ENCODE measurements at places on chromosomes 1 and 21.

DNA sequence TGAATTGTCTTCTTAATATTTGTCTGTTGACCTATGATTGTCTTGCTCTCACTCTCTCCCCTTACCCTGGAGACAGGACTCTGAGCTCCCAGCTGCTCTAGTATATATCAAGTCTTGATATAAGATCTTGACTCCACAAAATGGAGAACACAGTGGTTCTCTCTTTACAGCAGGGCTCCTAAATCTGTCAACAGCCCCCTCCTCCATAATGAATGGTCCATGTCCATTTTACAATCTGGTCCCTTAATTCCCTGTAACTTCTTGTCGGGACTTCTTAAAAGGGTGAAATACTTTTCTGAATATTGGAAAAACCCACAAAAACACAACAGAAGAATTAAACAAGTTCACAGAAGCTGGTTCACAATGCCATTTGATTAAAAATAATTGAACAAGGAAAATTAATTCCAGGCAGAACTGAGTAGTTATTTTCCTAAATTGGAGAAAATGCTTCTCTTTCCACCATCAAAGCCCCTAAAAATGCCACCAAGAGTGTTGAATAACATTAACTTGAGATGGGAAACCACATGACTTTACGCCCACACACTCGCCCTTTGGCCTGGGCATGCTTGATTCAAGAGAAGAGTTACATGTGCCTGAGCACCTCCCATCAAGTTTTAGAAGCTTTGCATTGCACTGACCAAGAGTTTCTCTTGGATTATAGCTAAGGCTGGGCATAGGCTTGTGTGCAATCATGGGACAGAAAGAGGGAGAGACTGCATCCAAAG lies 109.8 kb downstream of the TOMM20 start:
- no peak for DNase-seq

- DNase-seq: peak; percentile 72
Observed at GRCh38 chr1:209900734-209901133, 37.3 kb upstream of the SYT14 start.

DNA sequence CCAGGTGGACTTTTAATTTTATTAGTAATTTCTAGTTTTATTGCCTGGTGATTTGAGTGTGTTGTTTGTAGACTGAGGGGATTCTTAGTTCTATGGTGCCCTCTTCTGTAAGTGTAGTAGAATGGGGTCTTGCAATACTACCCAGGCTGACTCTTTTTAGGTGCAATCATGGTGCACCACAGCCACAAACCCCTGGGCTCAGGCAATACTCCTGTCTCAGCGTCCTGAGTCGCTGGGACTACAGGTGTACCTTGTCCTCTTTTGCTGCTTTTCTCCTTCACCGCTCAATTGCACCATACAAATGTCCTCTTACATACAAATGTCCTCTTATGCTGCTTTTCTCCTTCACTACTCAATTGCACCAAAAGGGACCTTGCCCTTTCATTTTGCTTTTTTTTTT lies 43.1 kb downstream of the SCP2 start:
- DNase-seq: no peak

DNA sequence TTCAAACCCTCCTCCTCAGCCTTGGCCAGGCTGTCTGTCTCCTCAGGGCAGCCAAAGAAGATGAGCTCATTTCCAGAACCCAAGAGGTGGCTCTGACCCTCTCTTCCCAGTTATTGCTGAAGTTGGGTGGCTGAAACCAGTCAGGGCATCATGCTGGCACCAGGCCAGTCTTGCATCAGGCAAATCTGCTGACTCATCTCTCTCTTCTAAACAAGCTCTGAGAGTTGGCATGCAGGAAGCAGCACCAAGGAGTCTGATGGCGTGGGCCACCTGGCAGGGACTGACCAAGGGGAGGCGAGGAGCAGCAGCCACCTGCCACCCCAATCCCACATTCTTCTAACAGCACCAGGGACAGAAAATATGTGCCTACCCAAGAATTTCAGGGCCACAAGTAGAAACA lies 104.8 kb upstream of the ATP1A1 start:
- no peak for DNase-seq

DNA sequence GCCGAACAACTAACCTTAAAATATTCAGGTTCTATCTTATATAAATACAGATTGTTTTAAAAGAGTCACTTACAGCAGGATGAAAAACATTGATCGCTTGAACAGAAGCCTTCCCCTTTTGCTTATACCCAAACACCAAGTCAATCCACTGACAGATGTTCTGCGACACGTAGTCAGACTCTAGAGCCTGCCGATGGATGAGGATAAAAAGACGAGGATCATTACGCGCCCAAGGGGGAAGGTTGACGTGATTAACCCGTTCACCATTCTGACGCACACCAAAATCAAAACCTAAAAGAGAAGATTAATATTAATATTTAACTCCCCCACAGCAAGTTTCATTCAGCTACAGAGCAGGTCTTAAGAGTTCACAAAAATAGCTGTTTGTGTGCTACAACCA lies 59.4 kb upstream of the GNG4 start:
- no peak for DNase-seq

DNA sequence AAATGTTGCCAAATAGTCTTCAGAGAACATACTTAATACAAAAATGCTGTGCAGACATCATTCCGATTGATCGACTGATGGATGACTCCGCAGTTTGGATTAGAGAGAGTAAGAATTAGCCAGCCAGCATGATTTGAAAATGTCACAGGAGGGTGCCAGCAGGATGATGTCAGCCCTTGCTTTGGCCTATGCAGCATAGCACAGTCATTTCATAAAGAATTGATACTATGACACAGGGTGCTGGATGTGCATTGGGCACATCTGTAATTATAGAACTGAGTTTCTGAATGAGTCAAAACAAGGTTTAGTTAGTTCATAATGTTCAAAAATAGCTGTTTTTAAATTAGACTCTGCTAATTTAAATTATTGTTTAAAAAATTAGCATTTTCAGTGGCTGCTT lies 21.6 kb upstream of the TRAF5 start:
- DNase-seq: peak; percentile 33

DNA sequence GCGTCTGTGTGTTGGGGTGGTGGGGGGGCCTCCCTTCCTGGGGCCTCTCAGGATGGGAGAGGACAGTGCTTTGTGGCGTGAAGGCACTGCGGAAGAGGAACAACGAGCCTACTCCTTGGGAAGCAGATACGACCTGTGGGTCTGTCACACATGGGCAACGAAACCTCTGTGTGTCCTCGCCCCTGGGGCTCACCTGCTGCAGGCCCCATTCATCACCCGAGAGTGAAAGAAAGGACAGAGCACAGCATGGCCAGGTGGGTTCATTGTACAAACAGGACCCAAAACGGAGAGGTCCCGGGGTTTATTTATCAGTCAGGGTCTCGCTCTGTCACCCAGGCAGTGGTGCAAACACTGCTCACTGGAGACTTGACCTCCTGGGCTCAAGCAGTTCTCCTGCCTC lies 40.1 kb upstream of the LIN9 start:
- no peak for DNase-seq

- no peak for DNase-seq
Observed at GRCh38 chr1:232393010-232393409, 236.9 kb downstream of the SIPA1L2 start.

- DNase-seq: peak; percentile 7
Observed at GRCh38 chr1:216183454-216183853, 239.8 kb downstream of the USH2A start.
